ENCODE measurements at places on chromosomes 12 and 14.

DNA sequence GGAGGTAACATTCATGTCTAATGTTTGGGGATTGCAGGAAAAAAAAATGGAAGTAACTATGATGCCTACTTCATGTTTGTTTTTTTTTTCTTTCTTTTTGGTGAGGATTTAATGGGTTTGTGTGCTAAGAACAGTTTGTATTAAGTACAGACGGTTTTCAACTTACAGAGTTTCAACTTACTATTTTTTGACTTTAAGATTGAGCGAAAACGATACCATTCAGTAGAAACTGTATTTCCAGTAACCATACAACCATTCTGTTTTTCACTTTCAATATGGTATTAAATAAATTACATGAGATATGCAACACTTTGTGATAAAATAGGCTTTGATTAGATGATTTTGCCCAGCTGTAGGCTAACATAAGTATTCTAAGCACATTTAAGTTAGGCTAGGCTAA is 10.4 kb downstream of the TECPR2 start:
- DNase-seq, result no peak

- no peak for DNase-seq
Measured at GRCh38 chr14:101196795-101197590, 293.5 kb upstream of the RTL1 start.

- no peak for DNase-seq
Measured at GRCh38 chr14:90871605-90872233, 55.5 kb upstream of the TTC7B start.

- no peak for DNase-seq
Measured at GRCh38 chr12:6367065-6367968, 8.0 kb downstream of the SCNN1A start.

GRCh38 chr14:88553886-88554456 is 836 bp downstream of the PTPN21 start:
- no peak for DNase-seq

DNA sequence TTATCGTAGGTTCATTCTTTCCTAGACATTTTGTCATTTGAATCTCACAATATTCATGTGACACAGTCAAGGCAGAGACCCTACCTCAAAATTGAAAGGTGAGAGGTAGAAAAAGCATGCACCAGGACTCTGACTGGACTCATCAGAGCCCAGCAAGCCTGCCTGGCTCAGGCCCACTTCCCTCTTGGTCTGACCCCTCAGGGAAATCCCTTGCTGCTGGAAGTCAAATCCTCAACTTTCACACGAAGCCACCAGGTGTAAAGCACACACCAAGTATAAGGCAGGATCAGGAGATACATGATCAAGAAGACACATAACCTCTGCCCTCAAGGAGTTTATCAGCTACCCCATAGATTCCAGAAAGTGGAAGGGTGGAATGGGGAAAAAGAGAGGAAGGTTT is 18.8 kb downstream of the NIN start:
- DNase-seq, result no peak

- no peak for DNase-seq
Measured at GRCh38 chr12:25249931-25250738, 594 bp downstream of the KRAS start.

DNA sequence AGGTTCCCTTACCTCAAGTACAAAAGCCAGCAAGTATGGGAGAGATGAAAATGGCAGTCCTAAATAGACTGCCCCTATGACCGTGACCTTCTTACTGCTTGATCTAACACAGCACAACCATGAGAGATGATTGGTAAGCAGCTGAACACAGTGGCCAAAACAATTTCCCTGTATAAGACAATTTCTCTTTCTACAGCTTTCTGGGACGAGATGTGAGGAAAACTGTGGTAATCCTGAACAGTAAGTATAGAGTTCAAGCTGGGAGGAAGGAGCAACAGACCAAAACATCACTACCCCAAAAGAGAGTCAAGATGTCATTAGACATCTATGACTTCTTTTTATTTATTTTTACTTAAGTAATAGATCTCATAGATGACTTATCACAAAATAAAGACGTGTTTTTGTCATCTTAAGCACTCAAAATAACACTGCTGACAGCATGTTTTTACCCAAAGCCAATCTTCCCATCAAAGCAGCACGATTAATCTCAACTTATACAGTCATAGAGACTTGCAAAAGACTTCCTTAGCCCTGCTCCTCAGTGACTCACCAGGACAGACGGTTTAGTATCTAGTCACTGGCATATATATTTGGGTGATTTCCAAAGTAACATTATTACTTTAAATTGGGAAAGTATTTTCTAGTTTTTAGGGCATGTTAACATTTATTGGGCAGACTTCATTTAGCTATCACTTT is 3.7 kb downstream of the TMEM52B start:
- DNase-seq, result no peak

GRCh38 chr12:108788076-108788782 is 56.9 kb upstream of the CORO1C start:
- no peak for DNase-seq

DNA sequence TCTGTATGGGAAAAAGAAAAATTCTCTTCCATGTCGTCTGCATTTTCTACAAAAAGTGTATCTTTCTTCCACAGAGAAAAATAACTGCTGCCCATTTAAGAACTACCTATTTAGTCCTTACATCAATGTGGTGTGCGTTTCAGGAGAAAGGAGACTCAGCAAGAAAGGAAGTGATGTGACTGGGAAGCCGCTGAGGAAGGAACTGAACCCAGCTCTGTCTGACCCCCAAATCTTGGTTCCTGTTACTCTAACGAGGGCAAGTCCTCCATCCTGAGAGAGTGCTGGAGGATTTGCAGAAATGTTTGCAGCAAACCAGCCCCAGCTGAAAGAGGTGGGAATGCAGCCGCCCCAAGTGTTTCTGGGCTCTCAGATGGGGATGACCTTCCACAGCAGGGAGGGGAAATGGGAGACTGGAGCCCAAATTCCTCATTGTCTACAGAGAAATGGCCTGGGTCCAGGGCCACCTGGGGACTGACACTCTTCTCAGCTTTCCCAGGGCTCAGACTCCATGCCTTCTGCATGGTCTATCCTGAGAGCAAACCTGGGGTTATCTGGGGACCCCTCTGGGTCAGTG is 6.7 kb upstream of the MLEC start:
- no peak for DNase-seq
